ENCODE measurements at places on chromosomes 3 and 15.
A peak's percentile ranks its signal among the peaks of the same experiment; 100 is the strongest.

- no peak for DNase-seq
Measured at GRCh38 chr15:73349191-73349590, 19.6 kb downstream of the HCN4 start.

GRCh38 chr3:113079218-113079961, 88.6 kb downstream of the GTPBP8 start:
- DNase-seq, result no peak

DNA sequence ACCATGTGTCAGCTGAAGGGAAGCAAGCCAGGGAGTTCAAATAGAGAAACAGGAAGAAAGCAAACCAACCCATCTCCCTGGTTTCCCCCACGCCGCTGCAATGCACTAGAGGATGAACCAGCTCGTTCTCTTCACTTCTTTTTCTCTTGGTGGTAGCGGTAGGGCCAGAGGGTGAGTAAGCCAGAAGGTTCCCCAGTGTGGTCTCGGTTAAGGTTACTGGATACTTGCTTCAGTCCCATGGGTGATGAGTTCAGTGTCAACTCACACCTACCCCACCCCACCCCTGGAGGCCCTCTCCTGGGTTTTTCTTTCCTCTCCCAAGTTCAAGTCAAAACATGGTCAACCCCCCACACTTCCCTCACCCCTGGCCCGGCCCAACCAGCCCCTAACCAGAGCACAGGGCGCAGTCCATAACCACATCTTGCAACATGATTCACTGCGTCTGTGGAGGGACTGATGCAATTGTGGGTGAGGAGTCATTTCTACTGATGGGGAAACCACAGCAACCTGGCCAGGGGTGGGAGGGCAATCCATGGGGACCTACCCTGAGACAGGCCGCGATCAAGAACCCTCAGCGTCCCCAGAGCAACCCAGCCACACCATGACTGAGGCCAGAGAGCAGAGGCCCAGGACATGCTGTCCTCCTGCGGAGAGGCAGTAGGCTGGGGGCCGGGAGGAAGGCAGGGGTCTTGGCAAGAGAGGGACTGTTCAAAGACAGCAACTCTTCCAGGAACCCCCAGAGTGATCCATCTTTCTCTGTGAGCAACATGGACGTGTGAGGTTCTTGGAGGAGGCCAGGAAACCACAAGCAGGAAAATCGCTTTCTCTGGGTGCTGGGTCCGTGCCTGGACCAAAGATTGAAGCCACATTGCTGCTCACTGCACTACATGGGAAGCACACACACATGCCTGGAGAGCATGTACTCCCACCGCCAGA, 276.6 kb downstream of the UACA start:
- DNase-seq, result peak; percentile 95

GRCh38 chr15:59353994-59354416, 18.7 kb downstream of the MYO1E start:
- no peak for DNase-seq

DNA sequence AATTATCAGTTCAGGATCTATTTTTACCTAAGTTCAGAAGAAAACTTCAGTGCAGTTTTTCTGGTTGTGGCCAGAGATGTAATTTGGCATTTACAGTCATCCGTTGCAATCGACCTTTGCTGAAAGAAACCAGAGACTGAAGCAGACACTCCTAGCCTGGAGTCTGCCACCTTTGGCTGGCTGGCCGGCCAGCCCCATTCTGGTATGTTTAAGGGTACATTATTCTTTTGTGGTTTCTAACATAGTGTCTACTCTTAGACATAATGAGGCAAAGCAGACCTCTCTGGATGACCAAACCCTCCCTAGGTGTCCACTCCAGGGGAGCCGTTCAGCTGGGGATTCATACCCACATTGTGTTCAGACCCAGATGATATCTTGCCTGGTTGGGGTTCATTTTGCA, 275.9 kb upstream of the TPM1 start:
- DNase-seq, result no peak

DNA sequence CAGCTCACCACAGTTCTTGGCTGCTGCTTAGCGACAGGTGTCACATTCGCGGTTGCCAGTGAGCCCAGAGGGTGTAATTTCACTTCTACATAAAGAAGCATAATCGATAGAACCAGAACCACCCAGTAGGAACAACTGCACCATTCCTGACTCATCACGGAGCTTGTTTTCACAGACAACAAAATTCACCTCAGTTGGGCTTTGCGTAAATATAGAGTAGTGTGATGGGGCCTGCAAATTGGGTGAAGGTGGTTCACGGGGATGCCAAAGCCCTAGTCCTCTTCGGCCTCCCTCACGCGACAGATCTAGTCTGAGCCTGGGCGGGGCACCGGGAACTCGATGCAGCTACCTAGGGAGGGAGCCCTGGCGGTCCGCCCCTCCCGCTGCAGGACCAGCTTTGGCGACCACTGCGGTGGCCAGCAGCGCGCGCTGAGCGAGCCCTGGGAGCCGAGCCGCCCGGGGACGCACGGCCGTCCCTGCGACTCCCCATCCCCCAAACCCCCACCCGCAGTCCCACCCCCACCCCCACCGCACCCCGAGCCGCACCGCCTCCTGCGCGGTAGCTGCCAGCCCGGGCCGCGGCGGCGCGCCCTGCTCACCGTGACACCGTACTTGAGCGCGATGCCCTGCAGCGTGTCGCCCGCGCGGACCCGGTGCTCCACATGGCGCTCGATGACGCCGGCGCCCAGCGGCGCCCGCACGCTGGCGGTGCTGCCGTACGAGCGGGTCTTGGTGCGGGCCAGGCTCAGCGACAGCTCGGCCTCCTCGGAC, 519 bp downstream of the LYSMD2 start:
- peak; percentile 29 for DNase-seq

GRCh38 chr3:42036483-42036823, 54.7 kb upstream of the TRAK1 start:
- DNase-seq, result peak; percentile 71

DNA sequence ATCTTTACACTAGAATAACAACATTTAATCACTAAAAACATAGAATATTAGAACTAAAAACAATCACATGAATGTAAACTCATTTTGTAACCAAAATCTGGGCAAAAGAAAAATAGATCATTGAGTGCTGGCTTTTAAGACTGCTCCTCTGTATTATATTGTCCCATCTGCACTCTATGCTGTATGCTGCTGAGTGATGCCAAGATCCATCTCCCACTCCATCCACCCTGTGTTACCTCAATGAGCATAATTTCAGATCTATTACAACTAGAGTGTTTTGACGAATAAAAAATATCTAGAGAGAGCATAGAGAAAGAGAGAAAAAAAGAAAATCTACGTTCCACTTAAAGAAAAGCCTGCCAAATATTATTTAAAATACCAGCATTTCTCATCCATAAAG, 1060.4 kb downstream of the ZPLD1 start:
- no peak for DNase-seq

DNA sequence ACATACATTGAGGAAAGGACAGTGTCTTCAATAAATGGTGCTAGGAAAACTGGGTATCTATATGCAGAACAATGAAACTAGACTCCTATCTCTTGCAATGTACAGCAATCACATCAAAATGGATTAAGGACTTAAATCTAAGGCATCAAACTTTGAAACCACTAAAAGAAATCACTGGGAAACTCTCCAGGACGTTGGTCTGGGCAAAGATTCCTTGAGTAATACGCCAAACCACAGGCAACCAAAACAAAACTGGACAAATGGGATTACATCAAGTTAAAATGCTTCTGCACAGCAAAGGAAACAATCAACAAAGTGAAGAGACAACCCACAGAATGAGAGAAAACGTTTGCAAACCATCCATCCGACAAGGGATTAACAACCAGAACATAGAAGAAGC, 14.5 kb downstream of the LAMP3 start:
- no peak for DNase-seq

DNA sequence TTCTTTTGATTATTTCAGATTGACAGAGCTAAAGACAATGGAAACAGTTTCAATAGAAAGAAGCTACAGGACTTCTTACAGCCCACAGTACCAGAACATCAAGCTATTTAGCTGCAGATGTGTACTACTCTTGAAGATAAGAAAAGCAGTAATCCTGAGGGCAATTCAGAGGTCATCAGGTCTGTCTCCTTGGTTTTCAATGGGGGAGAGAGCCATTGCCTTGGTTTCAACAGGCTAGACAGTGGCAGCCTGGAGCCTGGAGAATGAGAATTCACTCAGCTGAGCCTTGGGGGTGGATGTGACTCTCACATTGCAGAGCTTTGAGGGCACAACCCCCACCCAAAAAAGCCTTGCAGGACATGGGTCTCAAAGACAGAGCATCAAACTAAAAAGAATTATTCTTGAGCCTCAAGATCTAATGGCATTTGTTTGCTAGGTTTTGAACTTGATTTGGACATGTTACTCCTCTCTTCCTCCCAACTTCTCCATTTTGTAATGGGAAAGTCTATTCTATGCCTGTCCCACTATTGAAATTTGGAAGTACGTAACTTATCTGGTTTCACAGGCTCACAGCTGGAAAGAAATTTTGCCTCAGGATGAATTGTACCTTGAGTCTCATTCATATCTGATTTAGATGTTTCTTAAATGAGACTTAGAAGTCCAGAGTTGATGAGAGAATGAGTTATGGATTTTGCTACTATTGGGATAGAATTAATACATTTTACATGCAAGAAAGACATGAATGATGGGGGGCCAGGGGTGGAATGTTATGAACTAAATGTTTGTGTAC, 36.9 kb downstream of the PLSCR1 start:
- DNase-seq, result no peak

GRCh38 chr3:183809270-183809669, 16.1 kb downstream of the MAP6D1 start:
- no peak for DNase-seq

GRCh38 chr3:134799393-134799792, 4.3 kb downstream of the EPHB1 start:
- DNase-seq, result no peak

Data from suppressor macrophage treated with lipopolysaccharide for 4 hours (primary cell).